ENCODE measurements at places on chromosomes 4 and X. TPM values are rescaled to one million over a fixed set of nuclear protein-coding genes. Genes with fewer than 3 reads are reported as not detected.

CLIC2 gene
- 1.2 TPM for total RNA-seq

UGT8 gene
- total RNA-seq, result not detected

NUP62CL gene
- not detected for total RNA-seq

TIMP1 gene
- 904 TPM for total RNA-seq

SRPK3 gene
- not detected for total RNA-seq

CTBP1 gene
- total RNA-seq, result 246 TPM

FAM13A gene
- total RNA-seq, result 18.6 TPM

LRP2BP gene
- 1.4 TPM for total RNA-seq

GPR82 gene
- total RNA-seq, result not detected

CSAG1 gene
- not detected for total RNA-seq

GLRA3 gene
- not detected for total RNA-seq

SHROOM2 gene
- 6.2 TPM for total RNA-seq

ADGRL3 gene
- not detected for total RNA-seq

BEX3 gene
- 150 TPM for total RNA-seq

TLR10 gene
- total RNA-seq, result under 0.01 TPM

WNK3 gene
- total RNA-seq, result 1.1 TPM

SYTL5 gene
- total RNA-seq, result under 0.01 TPM

ASB9 gene
- total RNA-seq, result not detected

TECRL gene
- not detected for total RNA-seq

NAT8L gene
- under 0.01 TPM for total RNA-seq

FRMPD3 gene
- total RNA-seq, result under 0.01 TPM

ITGB1BP2 gene
- total RNA-seq, result 1.5 TPM

CTAG2 gene
- total RNA-seq, result 0.88 TPM

SPIN2A gene
- total RNA-seq, result 0.59 TPM

ARMCX4 gene
- 5.0 TPM for total RNA-seq

FHDC1 gene
- total RNA-seq, result 0.36 TPM
